Stimulated activated CD4-positive, alpha-beta T cell treated with anti-CD3 and anti-CD28 coated beads, Interleukin-1b, Interleukin-23, amount 100 ng/mL, for 1 hour (primary cell): ENCODE measurements at places on chromosomes 7 and 10.

GRCh38 chr7:138299066-138299465 lies 161.0 kb upstream of the TRIM24 start:
- no peak for DNase-seq

GRCh38 chr10:844552-844951 lies 87.0 kb downstream of the LARP4B start:
- DNase-seq = no peak

DNA sequence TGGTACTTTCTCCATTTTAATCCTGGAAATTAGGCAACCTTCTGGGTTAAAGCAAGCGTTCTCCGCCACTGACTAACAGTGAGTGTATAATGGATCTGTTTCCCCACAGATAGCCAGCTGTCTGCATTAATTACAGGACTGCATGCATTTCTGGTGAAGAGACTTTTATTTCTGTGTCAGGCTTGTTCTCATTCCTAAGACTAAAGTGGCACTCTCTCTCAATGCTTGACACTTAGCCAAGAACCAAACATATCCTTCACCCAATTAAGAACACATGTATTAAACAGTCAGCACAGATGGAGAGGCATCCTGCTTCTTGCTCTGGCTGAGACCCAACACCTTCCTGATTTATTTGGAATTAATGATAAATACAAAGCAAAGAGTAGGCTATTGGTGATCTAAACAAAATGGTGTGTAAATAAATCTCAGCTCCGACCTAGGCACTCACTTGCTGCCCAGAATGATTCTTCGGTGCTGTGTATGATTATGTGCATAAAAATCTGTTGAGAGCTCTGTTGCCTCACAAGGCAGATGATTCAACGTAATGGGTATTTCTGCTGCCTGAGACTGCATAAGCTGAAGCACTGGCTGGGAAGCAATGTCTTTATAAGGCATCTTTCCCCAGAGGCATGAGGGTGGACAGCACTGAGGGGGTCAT lies 16.8 kb downstream of the CALU start:
- DNase-seq = no peak

GRCh38 chr7:17462131-17462631 lies 163.7 kb downstream of the AHR start:
- DNase-seq = no peak
